ENCODE measurements at places on chromosomes 5 and 9.

DNA sequence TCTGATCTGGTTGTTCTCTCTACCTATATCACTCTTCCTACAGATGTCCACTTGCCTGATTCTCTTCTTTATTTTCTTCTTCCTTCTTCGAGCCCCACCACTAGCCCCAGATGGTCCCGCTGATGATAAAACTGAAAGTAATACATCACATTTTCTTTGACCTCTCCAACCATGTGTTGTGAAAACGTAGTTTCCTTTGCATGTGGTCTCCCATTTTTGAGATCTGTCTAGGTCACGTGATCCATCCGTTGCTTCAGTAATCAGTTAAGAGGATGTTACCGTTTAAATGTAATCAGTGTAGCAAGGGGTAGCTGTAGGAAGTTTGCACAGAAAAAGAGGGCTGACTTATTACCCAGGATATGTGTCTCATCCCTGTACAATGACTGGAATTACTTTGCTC lies 426.3 kb upstream of the TLE4 start:
- DNase-seq = no peak

DNA sequence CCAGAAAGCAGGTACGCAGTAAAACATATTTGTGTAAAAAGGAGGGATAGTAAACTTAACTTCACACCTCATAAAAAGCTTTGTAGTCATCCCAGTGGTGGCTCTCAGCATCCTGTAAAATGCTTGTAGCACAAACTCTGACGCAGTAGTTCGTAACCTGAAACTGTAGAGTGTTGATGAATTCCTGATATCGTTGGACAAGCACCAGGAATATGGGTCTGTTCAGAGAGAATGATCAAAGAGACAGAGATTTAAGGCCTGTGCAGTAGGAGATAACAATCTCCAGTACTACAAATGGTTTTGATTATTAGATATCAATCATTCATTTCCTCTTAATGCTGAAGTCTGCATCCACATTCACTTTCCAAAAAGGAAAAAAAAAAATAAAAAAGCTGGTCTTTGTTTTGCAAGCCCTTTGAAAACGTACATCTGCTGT lies 148.5 kb downstream of the KIAA0825 start:
- DNase-seq = no peak

DNA sequence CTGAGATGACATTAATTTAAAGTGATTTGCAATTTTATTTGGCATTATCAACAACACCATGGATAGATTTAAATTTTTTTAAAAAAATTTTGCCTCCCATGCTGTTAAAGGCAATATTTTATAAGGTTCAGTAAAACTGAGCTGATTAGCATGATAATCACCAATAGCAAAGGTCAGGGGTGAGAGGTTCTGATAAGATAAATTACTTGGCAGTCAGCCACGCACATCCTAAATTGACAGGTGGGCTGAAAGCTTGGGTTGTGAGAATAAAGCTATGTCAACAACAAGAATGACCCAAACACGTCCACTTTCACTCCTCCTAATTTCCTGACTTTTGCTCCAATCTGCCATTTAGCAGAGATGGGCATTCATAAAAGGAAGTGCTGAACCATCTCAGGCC lies 127.1 kb downstream of the LHFPL2 start:
- no peak for DNase-seq

DNA sequence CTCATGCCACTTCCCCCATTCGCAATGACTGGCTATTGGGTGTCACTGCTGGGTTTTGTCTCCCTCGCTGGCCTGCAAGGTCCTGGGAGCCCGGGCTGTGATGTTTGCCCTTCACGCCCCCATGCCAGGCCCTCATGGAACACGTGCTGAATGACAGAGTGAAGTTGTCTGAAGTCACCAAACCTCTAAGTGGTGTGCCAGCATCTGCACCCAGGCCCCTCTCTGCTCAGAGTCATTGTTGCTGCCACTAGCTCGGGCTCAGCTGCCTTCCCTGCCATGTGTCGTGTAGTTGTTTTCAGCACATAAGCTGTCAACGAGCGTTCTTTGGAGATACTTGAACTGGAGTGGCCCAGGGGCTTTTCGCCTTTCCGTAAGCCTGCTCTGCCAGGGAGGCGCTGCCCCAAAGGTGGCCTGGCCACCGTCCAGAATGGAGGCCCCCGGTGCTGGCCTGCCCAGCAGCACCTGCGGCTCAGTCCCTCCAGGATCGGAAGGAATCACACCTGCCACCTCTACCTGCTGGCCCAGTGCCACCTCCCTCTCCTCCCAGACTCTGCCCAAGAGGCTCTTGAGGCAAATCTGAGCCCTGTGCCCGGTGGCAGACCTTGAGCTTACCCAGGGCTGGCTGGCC lies 250.1 kb downstream of the PBX3 start:
- no peak for DNase-seq

DNA sequence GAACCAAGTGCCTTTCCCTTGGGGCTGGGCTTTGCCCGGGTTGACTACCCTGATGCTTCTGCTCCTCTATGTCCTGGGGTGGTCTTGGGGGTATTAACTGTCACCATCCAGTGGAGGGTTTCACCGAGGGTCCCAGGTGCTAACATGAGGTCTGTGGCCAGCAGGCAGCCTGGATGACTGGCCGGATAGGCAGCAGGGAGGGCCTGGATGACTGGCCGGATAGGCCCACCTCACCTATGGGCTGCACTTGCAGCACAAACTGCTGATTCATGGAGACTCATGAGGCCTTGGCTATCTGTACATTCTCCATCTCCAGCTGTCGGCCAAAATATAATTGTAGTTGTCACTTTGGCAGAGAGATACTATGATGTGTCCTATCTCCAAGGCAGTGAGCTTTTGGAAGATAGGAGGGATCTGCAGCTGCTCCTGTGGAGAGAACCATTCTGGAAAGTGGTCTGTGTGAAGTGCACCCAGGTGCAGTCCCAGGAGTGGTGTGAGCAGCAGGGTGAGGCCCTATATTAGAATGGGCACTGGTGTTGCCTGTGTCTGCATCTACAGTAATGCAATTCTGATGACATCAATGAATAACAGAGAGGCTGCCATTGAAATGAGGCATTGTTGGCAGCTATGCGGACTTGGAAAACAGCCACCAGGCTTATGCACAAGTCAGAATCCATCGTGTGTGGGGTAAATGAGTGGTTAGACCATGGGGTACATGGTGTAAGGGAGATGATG lies 26.3 kb upstream of the CDKN2AIPNL start:
- DNase-seq = no peak

GRCh38 chr9:117523531-117524153 lies 108.8 kb upstream of the ASTN2 start:
- DNase-seq = no peak

DNA sequence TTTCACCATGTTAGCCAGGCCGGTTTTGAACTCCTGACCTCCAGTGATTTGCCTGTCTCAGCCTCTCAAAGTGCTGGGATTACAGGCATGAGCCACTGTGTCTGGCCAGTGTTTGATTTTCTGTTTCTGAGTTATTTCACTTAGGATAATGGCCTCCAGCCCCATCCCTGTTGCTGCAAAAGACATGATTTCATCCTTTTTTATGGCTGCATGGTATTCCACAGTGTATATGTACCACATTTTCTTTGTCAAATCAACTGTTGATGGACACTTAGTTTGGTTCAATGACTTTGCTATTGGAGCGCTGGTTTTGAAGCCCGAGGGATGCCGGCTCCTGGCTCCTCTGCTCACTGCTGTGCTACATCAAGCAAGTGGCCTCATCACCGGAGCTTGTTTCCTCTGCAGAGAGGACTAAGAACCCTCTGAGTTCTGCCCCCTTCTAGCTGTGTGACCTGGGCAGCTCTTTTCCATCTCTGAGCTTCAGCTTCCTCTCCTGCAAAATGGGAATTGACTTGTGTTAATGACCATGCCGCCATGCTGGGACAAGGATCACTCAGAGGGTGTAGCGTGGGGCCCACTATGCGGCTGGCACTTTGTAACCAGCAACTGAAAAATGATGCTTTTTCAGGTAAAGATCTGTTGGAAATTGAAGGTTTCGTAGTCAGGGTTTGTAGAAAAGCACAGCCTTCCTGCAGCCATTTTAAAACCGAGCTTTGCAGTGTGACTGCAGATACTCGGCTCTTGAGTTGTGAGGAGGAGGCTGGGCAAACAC lies 4.6 kb upstream of the NEURL1B start:
- DNase-seq = no peak

DNA sequence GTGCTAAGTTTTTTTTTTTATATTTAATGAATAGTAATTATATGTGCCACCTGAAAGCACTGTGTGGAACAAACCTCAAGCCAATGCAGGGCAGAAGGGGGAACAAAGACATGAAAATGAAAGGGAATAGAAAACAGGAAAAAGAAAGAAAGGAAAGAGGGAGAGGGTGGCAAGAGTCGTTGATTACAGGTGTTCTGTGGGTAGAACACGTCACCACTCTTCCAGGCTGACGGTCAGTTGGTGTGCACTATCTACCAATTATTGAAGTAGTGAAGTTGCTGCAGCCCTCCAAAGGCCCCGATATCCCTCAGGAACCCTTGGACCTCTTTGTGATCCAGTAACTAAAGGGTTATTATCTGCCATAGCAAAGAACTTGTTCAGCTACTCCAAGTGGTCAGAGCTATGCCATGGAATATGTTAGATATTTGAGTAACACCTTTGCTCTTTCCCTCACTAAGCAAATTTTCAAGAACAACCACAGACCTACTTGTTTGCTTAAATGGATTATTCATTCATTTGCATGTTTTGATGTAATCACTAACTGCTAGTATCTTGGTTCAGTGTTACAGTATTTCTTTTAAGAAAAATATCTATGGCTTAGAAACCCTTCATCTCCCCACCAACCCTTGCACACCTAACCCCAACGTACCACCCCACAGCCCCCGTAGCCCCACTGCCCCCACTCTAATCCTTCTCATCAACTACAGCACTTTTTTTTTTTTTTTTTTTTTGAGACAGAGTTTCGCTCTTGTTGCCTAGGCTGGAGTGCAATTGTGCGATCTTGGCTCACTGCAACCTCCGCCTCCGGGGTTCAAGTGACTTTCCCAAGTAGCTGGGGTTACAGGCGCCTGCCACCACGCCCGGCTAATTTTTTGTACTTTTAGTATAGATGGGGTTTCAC lies 31.3 kb downstream of the FYB1 start:
- no peak for DNase-seq

- DNase-seq = no peak
Measured at GRCh38 chr9:119788921-119789320, 419.7 kb upstream of the BRINP1 start.

All from WERI-Rb-1 (cell line).